ENCODE measurements at places on chromosomes 6 and 20.

DNA sequence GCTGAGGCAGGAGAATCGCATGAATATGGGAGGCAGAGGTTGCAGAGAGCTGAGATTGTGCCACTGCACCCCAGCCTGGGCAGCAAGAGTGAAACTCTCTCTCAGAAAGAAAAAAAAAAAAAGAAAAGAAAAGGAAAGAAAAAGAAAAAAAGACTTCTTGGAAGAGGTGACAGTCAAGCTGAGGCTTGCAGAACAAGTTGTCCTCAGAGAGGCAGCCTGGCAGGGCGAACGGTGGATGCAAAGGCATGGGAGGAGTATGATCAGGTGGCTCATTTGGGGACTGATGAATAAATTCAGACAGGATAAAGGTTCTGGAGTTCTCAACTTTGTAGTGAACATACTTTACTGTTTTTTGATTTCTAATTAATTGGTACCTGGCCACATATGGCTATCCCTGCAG is 12.4 kb downstream of the ZNF341 start:
- no peak for DNase-seq

DNA sequence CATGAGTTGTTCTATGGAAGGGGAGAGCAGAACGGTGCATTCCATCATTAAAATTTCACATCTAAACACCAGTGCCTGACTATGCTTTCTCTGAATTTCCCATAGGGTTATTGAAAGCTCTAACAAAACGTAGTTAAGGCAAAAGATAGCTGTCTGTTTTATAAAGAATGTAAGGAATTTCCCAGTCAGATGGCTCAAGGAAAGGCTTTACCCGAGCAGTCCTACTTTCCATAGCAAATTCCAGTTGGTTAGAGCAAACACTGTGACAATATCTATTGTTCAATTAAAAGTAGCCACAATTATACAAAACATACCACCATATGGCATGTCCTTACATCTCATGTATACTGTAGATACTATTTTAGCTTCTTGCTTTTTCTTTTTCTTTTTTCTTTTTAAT is 1059.5 kb upstream of the FLRT3 start:
- no peak for DNase-seq

GRCh38 chr20:21109144-21109543 is 3.0 kb upstream of the LINC00237 start:
- no peak for DNase-seq

DNA sequence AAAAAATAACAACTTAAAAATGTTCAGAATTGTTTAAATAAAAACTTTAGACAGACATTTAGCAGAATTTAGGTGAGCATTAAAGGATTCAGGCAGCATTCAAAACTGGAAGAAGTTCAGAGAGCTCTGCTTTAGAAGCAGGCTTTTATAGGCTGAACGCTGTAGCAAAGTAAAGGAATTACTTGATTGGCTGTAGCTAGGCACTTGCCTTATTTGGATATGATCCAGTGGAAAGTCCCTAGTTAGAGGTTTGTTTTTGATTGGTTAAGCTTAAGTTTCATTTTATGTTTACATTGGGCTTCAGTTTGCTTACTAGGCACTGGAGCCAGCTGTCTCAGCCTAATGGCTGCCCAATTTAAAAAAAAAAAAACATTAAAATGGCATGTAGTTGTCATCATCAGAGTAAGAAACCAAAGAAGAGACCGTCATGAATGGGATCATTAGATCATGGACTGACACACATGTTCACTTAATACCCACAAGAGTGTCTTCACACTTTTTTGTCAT is 65.1 kb downstream of the CBFA2T2 start:
- DNase-seq = peak; percentile 93

- no peak for DNase-seq
Measured at GRCh38 chr6:20238688-20239587, 26.7 kb upstream of the MBOAT1 start.

GRCh38 chr20:62685781-62686555 is 22.7 kb upstream of the NTSR1 start:
- DNase-seq = no peak

DNA sequence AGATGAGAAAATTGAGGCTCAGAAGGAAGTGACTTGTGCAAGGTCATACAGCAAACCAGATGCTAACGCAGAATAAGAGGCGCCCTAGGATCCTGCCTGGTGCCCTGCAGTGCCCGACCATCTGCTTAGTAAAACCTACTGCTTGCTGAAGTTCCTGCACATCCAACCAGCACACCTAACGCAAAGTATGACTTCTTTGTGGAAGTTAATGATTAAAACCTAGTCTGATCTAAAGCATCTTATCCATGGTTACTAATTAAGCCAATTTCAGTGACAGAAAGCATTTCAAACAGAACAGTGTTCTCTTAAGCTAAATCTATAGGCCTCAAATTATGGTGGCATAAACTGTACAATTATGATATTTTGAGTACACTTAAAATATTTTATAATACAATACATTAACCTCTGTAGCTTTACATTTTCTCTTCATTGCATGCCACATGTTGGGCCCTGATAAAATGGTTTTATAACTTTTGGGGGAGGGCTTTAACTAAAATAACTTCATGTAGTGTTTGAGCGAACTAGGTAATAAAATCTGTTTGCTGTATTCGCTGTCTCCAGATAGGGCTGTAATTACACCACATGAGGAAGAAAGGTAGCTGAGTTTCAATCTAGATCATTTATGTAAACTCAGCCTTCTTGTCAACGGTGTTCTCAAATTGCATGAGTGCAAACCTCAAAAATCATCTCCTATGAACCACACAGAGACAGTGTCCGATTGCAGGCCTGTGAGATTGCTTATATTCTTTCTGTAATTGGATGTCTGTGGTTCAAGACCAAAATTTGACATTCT is 37.5 kb upstream of the BEND3 start:
- no peak for DNase-seq

DNA sequence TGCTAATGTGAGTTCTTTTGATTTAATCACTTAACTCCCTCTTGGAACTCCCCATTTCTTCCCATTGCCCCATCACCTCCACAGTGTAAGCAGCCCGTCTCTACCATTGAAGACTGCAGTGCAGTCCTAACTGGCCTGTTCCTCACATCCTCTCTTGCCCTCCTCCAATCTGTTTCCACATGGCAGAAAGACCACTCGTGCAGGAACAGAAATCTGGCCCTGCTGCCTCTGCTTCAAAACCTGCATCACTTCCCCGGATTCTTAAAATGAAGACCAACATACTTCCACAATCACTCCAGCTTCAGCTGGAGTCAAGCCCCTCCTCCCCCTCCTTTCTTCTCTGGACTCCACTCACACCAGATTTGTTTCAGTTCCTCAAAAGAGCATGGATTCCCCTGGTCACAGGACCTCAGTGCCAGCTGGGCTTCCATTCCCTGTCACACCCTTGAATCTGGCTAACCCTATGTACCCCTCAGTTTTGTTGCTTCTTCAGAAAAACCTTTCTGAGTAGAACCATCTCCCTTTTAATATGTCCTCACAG is 802.3 kb downstream of the MAFB start:
- DNase-seq = no peak

- no peak for DNase-seq
Measured at GRCh38 chr6:3825331-3825831, 23.8 kb upstream of the FAM50B start.

DNA sequence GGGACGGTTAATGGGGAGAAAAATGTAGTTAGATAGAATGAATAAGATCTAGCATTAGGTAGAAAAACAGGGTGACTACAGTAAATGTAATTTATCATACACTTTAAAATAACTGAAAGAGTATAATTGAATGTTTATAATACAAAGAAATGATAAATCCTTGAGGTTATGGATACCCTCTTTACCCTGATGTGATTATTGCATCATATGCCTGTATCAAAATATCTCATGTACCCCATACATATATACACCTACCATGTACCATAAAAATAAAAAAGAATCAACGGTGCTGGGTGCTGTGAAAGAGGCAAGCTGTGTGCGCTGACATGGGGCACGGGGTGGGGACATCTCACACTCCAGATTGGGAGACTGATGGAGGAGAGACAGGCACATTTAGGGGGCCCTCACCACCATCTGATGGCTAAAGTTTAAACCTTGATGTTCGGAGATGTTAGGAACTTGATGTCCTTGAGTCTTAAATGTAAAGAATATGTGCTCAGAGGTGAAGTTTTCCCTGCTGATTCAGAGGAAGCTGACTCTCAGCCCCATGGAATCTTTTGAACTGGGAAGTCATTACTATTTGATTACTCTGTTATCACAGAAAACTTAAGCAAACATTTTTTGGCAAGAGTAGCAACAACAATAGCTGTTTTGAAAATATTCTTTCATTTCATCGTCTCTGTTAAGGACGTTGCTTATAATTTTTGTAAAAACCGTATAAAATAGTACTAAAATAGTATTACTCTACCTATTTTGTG is 26.4 kb upstream of the RFPL4B start:
- DNase-seq = no peak

DNA sequence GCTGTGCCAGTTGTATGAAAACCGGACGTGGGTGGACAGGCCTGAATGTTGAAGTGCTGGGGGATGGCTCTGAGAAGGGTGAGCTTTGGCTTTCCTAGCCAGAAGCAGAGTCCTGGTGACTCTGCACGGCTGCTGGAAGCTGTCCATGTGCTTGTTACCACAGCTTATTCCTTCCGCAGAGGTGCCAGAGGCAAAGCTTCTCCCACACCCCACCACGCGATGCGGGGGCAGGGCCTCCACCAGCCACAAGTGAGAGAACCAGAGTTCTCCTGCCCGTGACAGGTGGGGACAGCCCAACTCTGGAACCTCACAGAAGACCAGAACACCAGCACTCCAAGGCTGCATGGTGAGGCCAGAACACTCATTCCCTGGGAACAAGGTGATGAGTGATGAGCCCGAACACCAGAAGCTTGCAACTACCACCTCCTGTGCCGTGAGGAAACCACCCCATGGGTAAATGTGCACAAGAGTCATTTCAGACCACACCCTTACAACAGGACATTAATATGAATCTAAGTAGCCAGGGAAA is 36.7 kb downstream of the JAG1 start:
- no peak for DNase-seq

GRCh38 chr20:35899064-35899463 is 55.2 kb downstream of the SCAND1 start:
- no peak for DNase-seq

DNA sequence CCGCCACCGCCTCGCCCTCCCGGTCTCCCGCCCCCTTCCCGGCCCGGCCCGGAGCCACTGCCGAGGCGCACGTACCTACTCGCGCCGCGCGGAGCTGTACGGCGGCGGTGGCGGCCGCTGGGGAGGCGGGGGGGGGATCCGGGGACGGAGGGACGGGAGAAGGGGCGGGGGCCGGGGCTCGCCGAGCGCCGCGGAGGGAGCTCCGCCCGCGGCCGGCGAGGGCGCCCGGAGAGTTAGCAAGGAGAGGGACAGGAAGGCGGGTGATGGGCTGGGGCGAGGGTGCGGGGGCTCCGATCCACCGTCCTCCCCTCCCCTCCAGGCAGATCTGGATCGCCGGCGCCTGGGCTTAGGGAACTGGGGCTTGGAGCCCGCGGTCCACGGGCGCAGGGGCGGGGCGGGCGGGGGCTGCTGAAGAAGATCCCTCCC is 548 bp upstream of the TMEM74B start:
- DNase-seq = no peak

GRCh38 chr6:54244430-54244829 is 63.8 kb upstream of the TINAG start:
- no peak for DNase-seq

DNA sequence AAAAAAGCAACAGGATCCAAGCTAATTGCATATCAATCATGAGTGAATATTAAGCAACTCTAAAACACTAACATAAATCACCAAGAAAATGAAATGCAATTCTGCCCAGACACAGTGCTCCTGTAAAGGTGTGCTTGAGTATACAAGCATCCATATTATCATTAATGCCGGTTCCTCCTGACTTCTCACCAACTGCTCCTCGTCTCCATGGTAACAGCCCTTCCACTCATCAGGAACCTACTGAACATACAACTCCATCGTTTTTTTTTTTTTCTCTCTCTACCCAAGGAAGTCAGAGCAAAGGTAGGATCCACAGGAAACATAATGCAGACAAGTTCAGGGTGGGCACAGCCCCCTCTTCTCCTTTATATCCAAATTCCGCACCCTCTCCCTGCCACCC is 12.4 kb downstream of the GABBR1 start:
- no peak for DNase-seq

GRCh38 chr6:93124006-93124632 is 295.2 kb downstream of the EPHA7 start:
- DNase-seq = no peak

DNA sequence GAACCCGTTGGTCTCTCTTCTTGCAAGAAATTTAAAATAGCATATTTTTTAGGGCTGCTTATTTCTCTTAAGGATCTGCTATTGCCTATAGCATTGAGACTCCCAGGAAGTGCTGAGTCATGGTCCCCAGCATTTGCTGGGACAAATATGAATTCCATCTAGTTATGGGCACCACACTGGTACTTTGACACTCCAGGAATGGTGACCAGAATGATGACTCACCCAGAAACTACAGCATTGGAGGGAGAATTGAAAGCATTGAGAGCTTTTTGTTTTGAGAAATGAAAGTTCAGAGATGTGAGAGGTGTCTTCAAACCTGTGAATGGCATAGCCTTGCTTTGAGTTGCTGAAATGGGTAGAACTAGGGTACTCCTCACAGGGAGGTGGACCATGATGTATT is 699.7 kb downstream of the DHX35 start:
- DNase-seq = no peak

DNA sequence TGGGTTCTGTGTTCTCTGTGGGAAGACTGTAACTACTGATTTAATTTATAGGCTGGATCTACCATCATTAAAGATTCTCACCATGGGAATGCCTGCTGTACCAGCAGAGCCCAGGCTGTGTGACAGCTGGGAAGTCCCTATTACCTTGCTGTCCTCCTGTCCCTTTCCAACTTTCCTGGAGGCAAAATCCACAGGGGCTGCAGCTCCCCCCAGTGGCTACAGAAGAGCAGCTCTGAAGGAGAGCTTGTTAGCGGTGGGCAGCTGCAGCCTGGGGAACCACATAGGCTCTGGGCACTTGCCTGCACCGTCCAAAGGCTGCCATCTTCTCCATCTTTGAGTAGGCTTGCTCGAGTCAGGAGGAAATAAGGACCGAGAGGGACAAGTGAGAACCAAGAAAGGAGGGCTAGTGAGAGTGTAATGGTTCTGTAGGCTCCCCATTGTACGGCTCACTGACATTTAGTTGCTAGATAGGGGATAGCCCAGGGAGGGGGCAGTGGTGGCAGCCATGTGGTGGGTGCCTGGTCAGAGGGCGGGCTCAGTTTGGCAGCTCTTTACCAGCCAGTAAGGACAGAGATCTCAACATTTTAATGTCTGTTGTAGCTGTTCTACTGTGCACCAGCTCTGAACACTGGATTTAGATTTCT is 155.1 kb upstream of the MLIP start:
- no peak for DNase-seq

DNA sequence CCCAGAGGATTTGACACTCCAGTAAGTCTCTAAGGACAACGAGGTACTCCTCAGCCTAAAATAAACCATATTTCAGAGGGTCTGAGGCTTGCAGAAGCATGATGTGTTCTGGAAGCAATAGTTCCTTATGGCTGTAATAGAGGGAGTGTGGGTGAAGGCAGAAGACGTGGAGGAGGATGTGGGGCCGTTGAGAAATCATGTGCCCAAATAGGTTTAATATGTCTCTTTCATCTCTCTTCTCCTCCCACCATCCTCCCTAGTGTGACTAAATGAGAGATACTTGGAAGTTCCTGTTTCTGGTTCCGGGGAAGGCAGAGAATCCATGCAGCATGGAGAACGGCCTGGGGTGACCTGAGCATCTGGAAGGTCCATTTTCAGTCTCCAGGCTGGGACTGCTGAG is 174.0 kb upstream of the RSPO3 start:
- no peak for DNase-seq

- no peak for DNase-seq
Measured at GRCh38 chr6:70557998-70558397, 8.7 kb upstream of the SDHAF4 start.

GRCh38 chr6:68635706-68636513 is 828 bp downstream of the ADGRB3 start:
- no peak for DNase-seq

- no peak for DNase-seq
Measured at GRCh38 chr6:119676961-119677360, 327.4 kb upstream of the MAN1A1 start.
